ENCODE measurements at places on chromosomes 7 and 10.

DNA sequence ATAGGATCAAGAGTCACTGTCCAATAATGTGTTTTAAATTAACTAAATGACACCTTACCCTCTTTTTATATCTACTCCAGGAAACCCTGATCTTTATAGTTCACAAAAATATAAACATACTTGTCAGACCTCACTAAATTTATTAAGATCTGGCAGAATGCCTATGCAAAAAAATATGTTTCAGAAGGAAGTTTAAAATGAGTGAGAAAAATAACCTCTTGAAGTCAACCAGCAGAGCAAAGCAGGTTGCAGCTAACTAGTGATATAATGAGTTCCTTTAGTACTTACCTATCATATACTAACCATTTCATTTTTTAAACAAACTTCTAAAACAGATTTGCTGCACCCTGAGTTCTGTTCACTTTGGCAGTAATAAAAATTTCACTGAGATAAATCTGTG lies 14.0 kb upstream of the HGF start:
- no peak for DNase-seq

DNA sequence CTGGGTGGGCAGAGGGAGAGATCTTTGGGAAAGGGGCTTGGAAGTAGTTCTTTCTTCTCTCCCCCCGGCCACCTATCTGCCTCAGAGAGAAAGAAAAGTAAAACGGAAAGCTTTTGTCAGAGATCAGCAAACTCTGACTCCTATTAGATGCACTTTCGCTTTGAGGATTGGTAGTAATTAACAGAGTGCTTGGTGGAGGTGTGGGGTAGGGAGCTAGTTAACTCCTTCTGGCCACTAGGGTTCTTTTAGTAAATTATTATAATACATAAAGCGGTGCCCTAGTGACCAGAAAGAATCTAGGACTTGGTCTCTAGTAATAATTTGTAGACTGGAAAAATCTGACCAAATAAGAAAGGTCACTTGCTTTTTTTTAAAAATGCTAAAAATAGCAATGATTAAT lies 54.6 kb downstream of the CPVL start:
- no peak for DNase-seq

GRCh38 chr10:44153918-44154670 lies 230.8 kb downstream of the CXCL12 start:
- DNase-seq = no peak

DNA sequence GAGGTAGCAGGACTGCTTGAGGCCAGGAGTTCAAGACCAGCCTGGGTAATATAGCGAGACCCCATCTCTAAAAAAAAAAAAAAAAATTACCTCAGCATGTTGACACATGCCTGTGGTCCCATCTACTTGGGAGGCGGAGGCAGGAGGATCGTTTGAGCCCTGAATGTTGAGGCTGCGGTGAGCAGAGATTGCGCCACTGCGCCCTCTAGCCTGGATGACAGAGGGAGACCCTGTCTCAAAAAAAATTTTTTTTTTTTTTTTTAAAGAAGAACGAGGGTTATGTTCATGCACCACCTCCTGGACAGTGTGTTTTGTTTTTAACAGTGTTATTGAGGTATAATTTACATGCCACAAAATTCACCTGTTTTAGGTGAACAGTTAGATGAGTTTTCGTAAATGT lies 51.1 kb upstream of the SEPHS1 start:
- no peak for DNase-seq

DNA sequence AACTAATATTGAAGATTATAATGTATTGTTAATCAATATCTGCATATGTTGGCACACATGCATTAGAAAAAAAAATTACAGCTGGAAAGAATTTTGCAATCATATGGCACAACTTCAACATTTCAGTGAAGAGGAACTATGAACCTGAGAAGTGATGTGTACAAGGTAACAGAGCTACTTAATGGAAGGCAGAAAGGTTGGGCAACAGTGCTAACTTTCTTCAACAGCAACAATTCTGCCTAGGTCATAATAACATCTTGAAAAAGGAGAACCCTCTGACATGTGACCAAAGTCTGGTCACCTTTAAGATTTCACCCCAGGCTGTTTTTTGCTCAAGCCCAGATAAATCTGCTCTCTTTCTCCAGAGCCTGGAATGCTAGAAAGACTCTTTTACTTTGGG lies 47.9 kb upstream of the SKAP2 start:
- DNase-seq = no peak

- no peak for DNase-seq
Observed at GRCh38 chr10:47176903-47177868, 122.8 kb upstream of the GDF10 start.

GRCh38 chr7:29604052-29604451 lies 40.4 kb downstream of the PRR15 start:
- DNase-seq = no peak

- no peak for DNase-seq
Observed at GRCh38 chr7:127768241-127768640, 116.2 kb downstream of the SND1 start.

- DNase-seq = no peak
Observed at GRCh38 chr7:79185605-79186004, 267.9 kb downstream of the MAGI2 start.

- DNase-seq = no peak
Observed at GRCh38 chr7:116991233-116991632, 37.9 kb downstream of the ST7 start.

DNA sequence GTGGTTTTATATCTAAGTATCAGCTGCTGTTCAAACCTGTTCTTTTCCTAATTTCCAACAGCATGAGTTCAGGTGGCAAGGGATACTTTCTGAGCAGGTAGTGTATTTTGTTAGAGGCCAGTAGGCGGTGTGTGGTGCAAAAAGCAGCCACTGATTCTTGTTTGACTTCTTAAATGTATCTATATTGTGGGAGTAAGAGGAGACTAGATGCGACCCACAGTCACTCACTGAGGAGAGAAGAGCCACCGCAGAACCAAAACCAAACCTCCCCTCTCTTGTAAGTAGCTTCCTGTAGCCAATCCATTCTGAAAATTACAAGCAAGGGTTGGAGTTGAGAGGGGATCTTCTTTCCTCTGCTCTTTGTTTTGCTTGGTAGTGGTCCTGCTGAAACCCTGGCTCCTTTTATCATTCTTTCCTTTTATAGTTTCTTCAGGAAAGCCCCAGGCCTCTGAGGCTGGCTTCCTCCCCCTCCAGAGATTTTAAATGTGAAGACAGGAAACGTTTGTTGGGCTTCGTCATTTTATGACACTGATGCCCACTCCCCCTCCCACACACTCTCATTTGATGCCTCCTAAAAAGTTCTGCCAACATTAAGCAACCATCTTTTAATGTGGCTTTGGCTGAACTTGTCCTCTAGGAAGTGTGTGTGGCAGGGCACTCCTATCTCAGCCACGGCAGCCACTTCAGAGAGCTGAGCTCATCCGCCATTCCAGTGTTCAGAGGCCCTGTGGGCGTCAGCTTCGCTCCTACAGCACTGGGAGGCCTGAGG lies 566.0 kb downstream of the SUGCT start:
- DNase-seq = no peak

- no peak for DNase-seq
Observed at GRCh38 chr10:51075873-51076229, 1.6 kb downstream of the PRKG1 start.

DNA sequence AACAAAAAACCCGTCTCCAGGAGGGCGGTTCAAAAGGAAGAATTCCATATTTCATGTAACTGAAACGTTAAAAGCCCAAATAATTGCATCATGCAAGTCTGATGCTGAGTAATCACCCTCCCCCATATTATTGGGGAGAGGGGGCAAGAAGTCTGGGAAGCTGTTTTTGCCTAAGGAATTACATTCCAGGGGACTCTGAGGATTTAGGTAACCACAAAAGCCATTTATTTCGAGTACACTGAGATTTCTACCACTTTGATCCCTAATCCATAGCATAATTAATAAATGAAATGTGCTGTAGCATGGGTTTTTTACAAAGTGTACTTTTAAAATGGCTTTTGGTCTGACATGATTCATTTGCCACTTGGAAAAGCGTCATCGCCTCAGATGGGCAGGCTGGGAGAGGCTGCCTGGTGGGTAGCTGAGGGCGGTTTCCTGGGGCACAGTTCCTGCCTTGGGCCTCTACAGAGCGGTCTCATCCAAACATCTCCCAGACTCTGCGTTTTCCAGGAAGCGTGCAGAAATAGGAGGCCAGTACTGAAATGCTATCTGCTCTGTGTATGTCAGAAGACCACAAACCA lies 106.5 kb downstream of the TCF7L2 start:
- no peak for DNase-seq

DNA sequence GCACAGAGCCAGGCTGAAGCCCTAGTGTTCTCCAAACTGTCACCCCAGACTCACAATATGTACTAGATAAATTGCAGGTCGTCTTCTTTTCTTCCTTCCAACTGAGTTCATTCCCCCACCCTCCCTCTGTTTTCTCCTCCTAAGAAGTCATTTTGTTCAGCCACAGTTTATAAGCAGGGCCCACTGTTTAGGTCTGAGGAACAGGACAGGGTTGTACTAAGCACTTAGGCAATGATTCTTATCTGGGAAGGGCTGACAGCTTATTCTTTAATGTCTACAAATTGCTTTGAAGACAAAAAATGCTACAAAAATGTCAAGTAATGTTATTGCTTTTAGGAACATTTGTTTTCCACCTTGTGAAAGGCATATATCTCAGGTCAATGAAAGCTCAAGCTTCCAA lies 59.1 kb downstream of the CDC123 start:
- no peak for DNase-seq

DNA sequence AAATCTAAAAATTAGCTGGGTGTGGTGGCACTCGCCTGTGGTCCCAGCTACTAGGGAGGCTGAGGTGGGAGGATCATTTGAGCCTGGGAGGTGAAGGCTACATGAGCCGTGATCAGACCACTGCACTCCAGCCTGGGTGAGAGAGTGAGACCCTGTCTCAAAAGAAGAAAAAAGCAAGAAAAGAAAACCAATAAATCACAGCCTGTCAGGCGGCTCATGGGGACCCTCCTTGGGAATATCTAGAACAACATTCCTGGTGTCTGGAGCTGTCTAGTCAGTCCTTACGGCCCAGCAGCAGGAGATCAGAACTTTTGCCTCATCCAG lies 130.6 kb upstream of the TNRC18 start:
- DNase-seq = no peak

GRCh38 chr10:127298381-127298780 lies 102.0 kb upstream of the INSYN2A start:
- DNase-seq = no peak

DNA sequence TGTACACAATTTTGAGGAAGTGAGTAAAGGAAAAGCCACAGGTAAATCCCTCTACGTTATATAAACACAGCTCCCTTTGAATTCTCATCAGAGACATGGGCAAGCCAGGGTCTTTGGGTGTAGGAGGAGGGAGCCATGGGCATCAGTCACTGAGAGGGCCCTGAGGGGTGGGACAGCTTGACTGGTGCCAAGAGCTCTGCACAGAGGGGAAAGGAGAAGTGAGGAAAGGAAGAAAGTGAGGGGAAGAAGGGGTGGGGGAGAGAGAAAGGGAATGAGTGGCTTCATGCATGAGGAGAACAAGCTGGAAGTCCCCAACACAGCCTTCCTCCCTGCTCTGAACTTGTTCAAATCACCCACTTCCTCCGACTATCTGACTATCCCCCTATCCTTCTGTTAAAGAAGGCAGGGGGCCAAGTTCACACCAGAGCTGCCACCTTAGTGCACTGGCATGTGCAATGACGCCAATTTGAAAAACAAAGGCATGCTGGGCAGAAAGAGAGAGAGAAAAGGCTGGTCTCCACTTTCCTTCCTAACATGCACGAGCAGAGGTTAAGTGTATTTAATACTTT lies 16.4 kb upstream of the RNF148 start:
- no peak for DNase-seq

- no peak for DNase-seq
Observed at GRCh38 chr7:97865104-97865503, 7.1 kb downstream of the ASNS start.

Data from right lobe of liver (tissue), 6 donors.